GM23248 (cell line): ENCODE measurements at places on chromosomes 12 and 14. TPM values are rescaled to one million over a fixed set of nuclear protein-coding genes. Genes with fewer than 3 reads are reported as not detected.

GDF3 gene
- total RNA-seq, result not detected in 2 replicates

KRT75 gene
- not detected in 2 replicates for total RNA-seq

VRTN gene
- not detected in 2 replicates for total RNA-seq

DHRS7 gene
- total RNA-seq, result 55.0 and 82.6 TPM in 2 replicates

RILPL1 gene
- 16.6 and 29.8 TPM in 2 replicates for total RNA-seq

MGP gene
- total RNA-seq, result 0.86 TPM in 1 of 2 replicates, not detected in the other

P3H3 gene
- 32.5 and 43.0 TPM in 2 replicates for total RNA-seq

ADAM20 gene
- total RNA-seq, result under 0.01 and 0.54 TPM in 2 replicates

NRXN3 gene
- total RNA-seq, result 0.11 TPM in 1 of 2 replicates, not detected in the other

TMEM30B gene
- 1.3 and 1.7 TPM in 2 replicates for total RNA-seq

RNASE7 gene
- not detected in 2 replicates for total RNA-seq

ANKRD52 gene
- total RNA-seq, result 24.5 and 26.9 TPM in 2 replicates

OASL gene
- 0.54 TPM in 1 of 2 replicates, not detected in the other for total RNA-seq

FOXG1 gene
- not detected in 2 replicates for total RNA-seq

SERPINA4 gene
- not detected in 2 replicates for total RNA-seq

ASCL1 gene
- total RNA-seq, result not detected in 2 replicates

JPH4 gene
- not detected in 2 replicates for total RNA-seq

OTX2 gene
- total RNA-seq, result not detected in 2 replicates

HELB gene
- 0.86 and 0.89 TPM in 2 replicates for total RNA-seq

ASPG gene
- not detected in 2 replicates for total RNA-seq

MORN3 gene
- total RNA-seq, result 0.13 TPM in 1 of 2 replicates, not detected in the other

ST8SIA1 gene
- not detected in 2 replicates for total RNA-seq

ANG gene
- 3.6 and 3.8 TPM in 2 replicates for total RNA-seq

FOXN4 gene
- total RNA-seq, result not detected in 2 replicates

TAS2R13 gene
- total RNA-seq, result 0.13 and 0.32 TPM in 2 replicates

MUCL1 gene
- total RNA-seq, result not detected in 2 replicates

GPR135 gene
- total RNA-seq, result 2.6 and 5.8 TPM in 2 replicates

AICDA gene
- total RNA-seq, result not detected in 2 replicates

SAMD15 gene
- 1.4 and 2.8 TPM in 2 replicates for total RNA-seq

CLEC14A gene
- total RNA-seq, result 0.63 TPM in 1 of 2 replicates, not detected in the other

CRADD gene
- 12.9 and 21.5 TPM in 2 replicates for total RNA-seq

KRT6C gene
- not detected in 2 replicates for total RNA-seq

RD3L gene
- total RNA-seq, result not detected in 2 replicates

C12orf50 gene
- total RNA-seq, result not detected in 2 replicates

TAMALIN gene
- 2.2 and 5.9 TPM in 2 replicates for total RNA-seq

IAPP gene
- not detected in 2 replicates for total RNA-seq

ANKRD33 gene
- not detected in 2 replicates for total RNA-seq

CHMP4A gene
- 18.5 and 32.1 TPM in 2 replicates for total RNA-seq

MRPL52 gene
- 44.3 and 96.6 TPM in 2 replicates for total RNA-seq

BORCS5 gene
- 4.6 and 7.7 TPM in 2 replicates for total RNA-seq

SRRM4 gene
- not detected in 2 replicates for total RNA-seq

TCL1B gene
- total RNA-seq, result not detected in 2 replicates

MAP3K9 gene
- not detected in 2 replicates for total RNA-seq

TAS2R14 gene
- 0.76 and 1.2 TPM in 2 replicates for total RNA-seq
